ENCODE measurements at places on chromosomes 13 and 19.

GRCh38 chr19:54279406-54279962, 1.4 kb downstream of the LILRB2 start:
- DNase-seq, result no peak

GRCh38 chr19:12450844-12451243, 10.0 kb upstream of the ZNF443 start:
- no peak for DNase-seq

DNA sequence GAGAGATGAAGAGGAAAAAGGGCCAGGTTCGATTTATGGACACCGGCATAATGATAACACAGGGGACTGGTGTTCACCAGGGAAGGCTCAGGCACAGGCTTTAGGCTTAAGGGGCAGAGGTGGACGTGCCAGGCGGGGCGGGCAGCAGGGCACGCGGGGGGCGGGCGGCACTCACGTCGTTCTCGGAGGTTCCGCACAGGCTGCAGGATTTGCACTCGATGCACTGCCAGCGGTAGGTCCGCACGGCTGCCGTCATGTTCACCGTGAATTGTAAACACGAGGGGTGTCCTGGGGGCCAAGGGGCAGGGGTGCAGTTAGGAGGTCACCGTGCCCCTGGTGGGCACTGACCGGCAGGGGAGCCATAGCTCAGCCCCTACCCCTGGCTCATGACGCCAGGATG, 10.6 kb downstream of the DPF1 start:
- no peak for DNase-seq

GRCh38 chr13:50801087-50801931, 42.2 kb downstream of the DLEU7 start:
- DNase-seq, result peak; percentile 45

DNA sequence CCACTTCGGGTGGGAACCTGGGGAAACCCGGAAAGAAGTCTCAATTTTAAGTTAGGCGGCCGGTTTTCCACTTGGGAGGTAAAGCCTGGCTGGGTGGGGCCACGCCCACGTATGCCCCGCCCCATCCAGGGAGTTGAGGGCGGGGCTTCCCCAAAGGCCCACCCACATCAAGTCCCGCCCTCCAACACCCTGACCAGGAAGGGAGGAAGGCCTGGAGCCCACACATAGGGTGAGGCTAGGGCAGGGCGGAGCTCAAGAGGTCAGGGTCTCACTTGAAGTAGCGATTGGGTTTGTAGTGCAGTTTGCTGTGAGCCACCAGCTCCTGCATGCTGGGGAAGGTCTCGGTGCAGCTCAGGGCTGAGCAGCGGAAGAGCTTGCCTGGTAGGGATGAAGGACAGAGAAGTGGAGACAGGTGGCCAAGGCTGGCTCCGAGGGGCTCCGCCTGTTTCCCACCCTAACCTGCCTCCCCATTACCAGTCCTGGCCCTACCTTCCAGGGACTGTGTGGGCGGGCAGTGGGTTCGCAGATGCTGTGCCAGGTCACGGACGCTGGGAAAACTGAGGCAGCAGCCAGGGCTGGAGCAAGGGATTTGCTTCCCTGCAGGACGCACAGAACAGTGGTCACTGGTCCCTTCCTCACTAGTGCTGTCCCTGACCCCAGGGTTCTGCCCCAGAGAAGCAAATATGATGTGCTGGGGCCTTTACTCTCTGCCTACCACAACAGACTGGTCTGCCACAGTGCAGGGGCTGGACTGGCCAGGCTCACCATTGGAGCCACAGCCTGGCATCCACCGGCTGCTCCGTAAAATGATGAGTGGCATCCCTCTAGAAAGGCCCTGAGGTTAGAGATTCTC, 1.6 kb downstream of the ZNF414 start:
- DNase-seq, result no peak

- no peak for DNase-seq
Measured at GRCh38 chr13:55437162-55437561, 1703.6 kb upstream of the PRR20A start.

DNA sequence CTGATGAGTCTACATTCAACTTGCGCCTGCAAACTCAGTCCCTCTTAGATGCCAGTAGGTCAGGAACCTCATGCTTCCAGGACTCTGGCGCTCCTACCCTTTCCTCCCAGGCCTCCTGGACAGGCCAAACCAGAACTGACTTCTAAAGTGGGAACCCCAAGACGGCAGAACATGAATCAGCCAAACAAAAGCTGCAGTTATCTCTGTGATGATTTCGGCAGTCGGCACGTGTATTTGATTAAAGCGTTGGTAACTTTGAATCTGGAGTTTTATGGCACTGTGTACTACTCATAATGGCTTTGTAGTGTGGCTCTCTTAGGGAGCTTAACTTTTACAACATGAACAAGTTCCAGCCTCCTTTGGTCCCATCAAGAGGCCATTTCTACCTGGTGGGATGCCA, 13.7 kb downstream of the ACTN4 start:
- DNase-seq, result no peak

GRCh38 chr13:88022431-88023208, 351.4 kb downstream of the SLITRK5 start:
- DNase-seq, result no peak

DNA sequence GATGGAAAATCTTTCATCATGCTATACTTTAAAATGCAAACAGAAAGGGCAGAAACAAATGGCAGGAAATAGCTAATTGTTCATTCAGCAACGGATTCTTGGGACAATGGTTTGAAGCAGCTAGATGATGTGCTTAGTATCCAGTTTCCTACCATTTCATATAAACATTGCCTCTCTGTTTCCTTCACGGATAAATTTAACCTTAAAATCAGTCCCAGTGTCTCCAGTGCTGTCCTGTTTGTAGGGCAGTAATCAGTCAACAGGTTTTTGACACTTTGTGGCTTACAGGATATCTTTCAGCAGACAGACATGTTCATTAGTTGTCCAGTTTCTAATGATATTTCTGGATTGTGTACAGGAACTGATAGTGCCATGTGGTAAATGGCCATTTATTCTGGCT, 24.7 kb upstream of the RB1 start:
- no peak for DNase-seq

Data from KG1 (cell line).